Osteocyte (in vitro differentiated cells): ENCODE measurements at places on chromosomes 2 and 18. TPM values are rescaled to one million over a fixed set of nuclear protein-coding genes. Genes with fewer than 3 reads are reported as not detected.

DNA sequence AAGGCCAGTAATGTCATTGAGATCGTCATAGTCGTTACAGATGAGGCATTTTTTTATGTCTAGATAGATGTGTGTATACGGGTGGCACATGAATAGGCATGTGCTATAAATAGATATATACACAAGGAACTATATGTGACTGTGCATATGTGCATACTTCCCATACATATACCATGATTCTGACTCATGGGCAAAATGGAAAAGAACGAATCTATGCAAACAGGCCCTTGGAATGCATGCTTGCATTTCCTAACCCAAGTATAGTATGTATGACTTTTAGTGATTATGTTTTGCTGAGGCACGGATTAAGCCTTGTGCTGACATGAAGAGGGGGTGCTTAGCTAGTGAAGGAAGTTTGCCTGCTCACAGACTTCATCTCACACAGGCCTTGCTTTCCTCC is 111.7 kb downstream of the BCL11A start:
- no peak overlapping the region for H3K4me3 ChIP-seq
- no peaks in the 10 kb centered on the region for H3K36me3 ChIP-seq
- peaks cover 15% of the 10 kb centered on the region for H3K4me1 ChIP-seq
- no peak for DNase-seq
- no peak overlapping the region for H3K27ac ChIP-seq
- H3K27me3 ChIP-seq: no peaks in the 10 kb centered on the region

GRCh38 chr2:239369631-239370161 is 31.1 kb downstream of the HDAC4 start:
- H3K4me3 ChIP-seq: no peak overlapping the region
- no peak overlapping the region for H3K27ac ChIP-seq
- peaks cover 5% of the 10 kb centered on the region for H3K4me1 ChIP-seq
- DNase-seq: no peak
- H3K27me3 ChIP-seq: no peaks in the 10 kb centered on the region

DNA sequence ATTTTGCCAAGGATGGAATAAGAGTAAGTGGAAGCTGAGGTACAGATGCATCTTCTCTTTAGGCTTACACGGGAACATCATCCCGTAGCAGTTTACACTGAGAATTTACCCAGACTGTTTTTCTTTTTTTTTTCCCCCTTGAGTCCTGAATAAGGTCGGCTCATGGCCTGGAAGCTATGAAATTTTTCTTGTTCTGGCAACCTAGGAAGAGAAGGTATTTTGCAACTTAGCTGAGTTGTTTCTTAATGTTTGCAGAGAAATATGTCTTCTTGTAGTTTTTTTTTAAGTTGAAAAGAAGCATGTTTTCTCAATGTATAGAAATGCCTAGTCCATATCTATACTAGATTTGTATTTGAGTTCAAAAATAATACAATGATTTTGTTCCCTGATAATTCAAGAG is 712.5 kb downstream of the TDRD15 start:
- no peak overlapping the region for H3K4me3 ChIP-seq
- H3K27ac ChIP-seq: no peak overlapping the region
- no peak for DNase-seq
- no peaks in the 10 kb centered on the region for H3K36me3 ChIP-seq
- no peaks in the 10 kb centered on the region for H3K4me1 ChIP-seq

Gene GATA6
- total RNA-seq: 1.9 and 2.4 TPM in 2 replicates

DNA sequence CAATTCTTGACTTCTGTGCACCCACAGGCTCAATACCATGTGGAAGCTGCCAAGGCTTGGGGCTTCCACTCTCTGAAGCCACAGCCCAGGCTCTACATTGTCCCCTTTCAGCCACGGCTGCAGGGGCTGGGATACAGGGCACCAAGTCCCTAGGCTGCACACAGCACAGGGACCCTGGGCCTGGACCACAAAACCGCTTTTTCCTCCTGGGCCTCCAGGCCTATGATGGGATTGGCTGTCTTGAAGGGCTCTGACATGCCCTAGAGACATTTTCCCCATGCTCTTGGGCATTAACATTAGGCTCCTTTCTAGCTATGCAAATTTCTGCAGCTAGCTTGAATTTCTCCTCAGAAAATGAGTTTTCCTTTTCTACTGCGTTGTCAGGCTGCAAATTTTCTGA is 29.7 kb downstream of the NUP35 start:
- no peak for DNase-seq
- H3K4me3 ChIP-seq: no peak overlapping the region
- peaks cover 10% of the 10 kb centered on the region for H3K36me3 ChIP-seq
- H3K4me1 ChIP-seq: peaks cover 8% of the 10 kb centered on the region
- no peaks in the 10 kb centered on the region for H3K27me3 ChIP-seq
- H3K27ac ChIP-seq: no peak overlapping the region

DNA sequence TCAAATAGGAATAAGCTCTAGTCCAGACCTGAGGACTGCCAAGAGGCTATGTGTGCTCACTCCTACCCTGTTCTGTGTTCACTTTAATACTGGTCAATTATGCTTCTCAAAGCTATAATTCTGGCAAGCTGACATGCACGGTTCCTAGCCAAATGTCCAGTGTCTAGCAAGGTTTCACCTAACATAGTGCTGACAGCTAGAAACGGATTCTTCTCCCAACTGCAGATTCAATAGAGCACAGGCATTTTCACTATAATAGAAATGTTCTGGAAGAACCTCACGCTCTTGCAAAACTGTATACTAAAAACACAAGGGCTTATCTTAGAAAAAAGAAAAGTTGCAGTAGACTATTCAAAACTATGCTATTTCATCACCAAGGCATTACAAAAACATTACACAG is 45.1 kb downstream of the HDAC4 start:
- DNase-seq: no peak
- H3K4me3 ChIP-seq: no peak overlapping the region
- H3K36me3 ChIP-seq: peaks cover 27% of the 10 kb centered on the region
- H3K4me1 ChIP-seq: peaks cover 16% of the 10 kb centered on the region

Gene TCF7L1
- total RNA-seq: 31.8 and 32.4 TPM in 2 replicates

Gene VWA3B
- not detected in 2 replicates for total RNA-seq

GRCh38 chr2:101998896-101999789 is 7.4 kb downstream of the IL1R2 start:
- H3K27me3 ChIP-seq: peaks cover 44% of the 10 kb centered on the region
- H3K36me3 ChIP-seq: no peaks in the 10 kb centered on the region
- no peak overlapping the region for H3K4me3 ChIP-seq
- no peak for DNase-seq
- no peaks in the 10 kb centered on the region for H3K4me1 ChIP-seq

DNA sequence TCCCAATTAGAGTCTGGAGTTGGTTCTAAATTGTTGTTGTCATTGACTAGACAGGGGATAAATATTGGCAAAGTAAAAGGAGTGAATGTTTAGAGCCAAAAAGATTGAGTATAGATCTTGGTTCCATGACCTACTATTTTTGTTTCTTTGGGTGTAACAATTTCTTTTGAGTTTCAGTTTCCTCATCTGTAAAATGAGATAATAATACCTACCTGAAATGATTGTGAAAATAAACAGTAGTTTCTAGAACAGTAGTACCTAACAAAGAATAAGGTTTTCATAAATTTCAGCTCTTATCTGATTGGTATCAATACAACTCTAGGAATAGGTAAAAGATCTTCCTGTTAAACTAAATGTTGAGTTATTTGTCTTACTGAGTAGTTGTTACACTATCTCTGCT is 56.8 kb downstream of the PMS1 start:
- peaks cover 12% of the 10 kb centered on the region for H3K36me3 ChIP-seq
- no peak for DNase-seq
- H3K4me3 ChIP-seq: no peak overlapping the region
- H3K4me1 ChIP-seq: peaks cover 37% of the 10 kb centered on the region

Gene TMEM169
- total RNA-seq: 1.5 and 2.3 TPM in 2 replicates

DNA sequence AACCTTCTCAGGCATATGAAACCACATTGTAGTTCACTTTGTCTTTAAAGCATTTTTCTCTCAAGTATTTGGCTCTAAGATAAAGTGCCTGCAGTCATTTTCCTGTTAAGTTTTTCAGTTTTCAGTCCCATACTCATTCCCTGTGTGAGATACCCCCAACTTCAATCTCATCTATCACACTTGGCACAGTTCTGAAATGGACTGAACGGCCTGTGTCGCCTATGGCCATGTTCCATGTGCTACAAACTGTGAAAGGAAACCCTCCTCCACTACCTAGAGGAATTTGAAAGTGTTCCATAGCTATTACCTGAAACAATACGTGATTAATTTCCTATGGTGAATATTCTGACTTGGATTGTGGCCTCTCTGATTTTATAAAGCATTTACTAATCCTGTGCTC is 319.1 kb downstream of the CTNNA2 start:
- DNase-seq: no peak
- H3K4me3 ChIP-seq: no peak overlapping the region
- H3K4me1 ChIP-seq: no peaks in the 10 kb centered on the region

GRCh38 chr2:209476367-209477208 is 52.7 kb downstream of the MAP2 start:
- peaks cover 2% of the 10 kb centered on the region for H3K27me3 ChIP-seq
- H3K36me3 ChIP-seq: no peaks in the 10 kb centered on the region
- H3K4me1 ChIP-seq: peaks cover 24% of the 10 kb centered on the region
- H3K4me3 ChIP-seq: no peak overlapping the region
- DNase-seq: no peak
- H3K27ac ChIP-seq: no peak overlapping the region

Gene RUFY4
- total RNA-seq: not detected in 2 replicates

GRCh38 chr2:231933916-231934401 is 7.8 kb upstream of the NPPC start:
- H3K4me1 ChIP-seq: no peaks in the 10 kb centered on the region
- H3K4me3 ChIP-seq: no peak overlapping the region
- H3K27me3 ChIP-seq: peaks cover 37% of the 10 kb centered on the region
- no peaks in the 10 kb centered on the region for H3K36me3 ChIP-seq

GRCh38 chr18:78721238-78721875 is 258.3 kb upstream of the SALL3 start:
- no peak overlapping the region for H3K4me3 ChIP-seq
- H3K4me1 ChIP-seq: no peaks in the 10 kb centered on the region
- no peak for DNase-seq
- H3K27ac ChIP-seq: no peak overlapping the region

GRCh38 chr2:128406736-128407554 is 88.3 kb upstream of the HS6ST1 start:
- H3K4me1 ChIP-seq: peaks cover 16% of the 10 kb centered on the region
- H3K27ac ChIP-seq: no peak overlapping the region
- DNase-seq: peak; percentile 74
- H3K4me3 ChIP-seq: no peak overlapping the region

DNA sequence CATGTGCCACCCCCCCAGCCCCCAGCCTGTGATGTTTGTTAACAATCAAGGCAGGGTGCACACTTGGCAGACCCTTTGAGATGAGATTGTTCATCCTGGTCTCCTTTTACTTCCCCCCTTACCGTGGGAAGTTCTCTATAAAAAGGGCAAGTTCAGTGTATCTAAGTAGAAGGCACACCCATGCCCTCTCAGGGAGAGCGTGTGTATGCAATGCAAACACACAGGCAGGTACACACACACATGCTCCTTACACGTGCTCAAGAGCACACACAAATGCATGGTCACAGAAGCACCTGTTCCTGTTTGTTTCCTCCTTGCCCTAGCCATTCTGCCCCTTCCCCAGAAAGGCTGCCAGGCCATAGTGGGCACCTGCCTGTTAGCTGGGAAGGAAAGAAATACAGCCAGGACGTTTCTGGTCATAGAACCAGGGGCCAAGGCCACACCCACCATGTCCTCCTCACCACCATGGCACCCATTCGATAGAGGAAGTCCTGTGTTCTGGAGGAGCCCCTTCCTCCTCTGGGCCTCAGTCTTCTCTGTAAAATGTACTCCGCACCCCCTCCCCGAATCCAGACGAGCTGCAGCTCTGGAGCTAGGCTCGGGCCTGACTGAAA is 3.1 kb downstream of the ATOH8 start:
- no peak overlapping the region for H3K27ac ChIP-seq
- peaks cover 4% of the 10 kb centered on the region for H3K27me3 ChIP-seq
- DNase-seq: no peak
- no peak overlapping the region for H3K4me3 ChIP-seq

GRCh38 chr2:172168917-172169346 is 66.2 kb upstream of the DLX2 start:
- no peaks in the 10 kb centered on the region for H3K36me3 ChIP-seq
- DNase-seq: no peak
- no peak overlapping the region for H3K27ac ChIP-seq
- peaks cover 4% of the 10 kb centered on the region for H3K4me1 ChIP-seq

GRCh38 chr2:152587187-152587947 is 129.9 kb downstream of the PRPF40A start:
- H3K4me3 ChIP-seq: no peak overlapping the region
- no peaks in the 10 kb centered on the region for H3K27me3 ChIP-seq
- DNase-seq: no peak
- H3K27ac ChIP-seq: peak overlapping the region; percentile 79

Gene WNT6
- 0.42 and 0.64 TPM in 2 replicates for total RNA-seq

Gene CRYBA2
- total RNA-seq: not detected in 2 replicates

Gene CCDC74B
- total RNA-seq: 1.7 and 2.2 TPM in 2 replicates

GRCh38 chr18:9612215-9612830 is 2.0 kb downstream of the PPP4R1 start:
- no peak for DNase-seq
- peaks cover 14% of the 10 kb centered on the region for H3K36me3 ChIP-seq
- peaks cover 70% of the 10 kb centered on the region for H3K4me1 ChIP-seq
- H3K27me3 ChIP-seq: no peaks in the 10 kb centered on the region

DNA sequence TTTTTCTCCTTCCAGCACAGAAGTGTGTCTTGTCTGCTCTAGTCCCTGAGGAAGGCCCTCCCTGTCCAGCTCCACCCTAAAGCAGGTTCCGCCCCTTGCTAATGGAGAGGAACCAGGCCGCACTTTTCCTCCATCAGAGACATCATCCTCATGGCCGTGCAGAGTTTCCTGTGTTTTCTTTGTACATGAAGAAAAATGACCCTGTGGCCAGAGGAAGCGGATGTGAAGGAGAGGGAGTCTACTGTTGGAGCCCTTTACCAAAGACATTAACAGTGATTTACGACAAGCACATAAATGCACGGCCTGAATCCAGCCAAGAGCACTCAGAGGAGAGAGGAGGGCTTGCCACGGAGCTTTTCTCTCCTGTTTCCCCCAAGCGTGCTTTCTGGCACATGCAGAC is 109.5 kb downstream of the RNF144A start:
- peaks cover 5% of the 10 kb centered on the region for H3K36me3 ChIP-seq
- DNase-seq: no peak
- no peaks in the 10 kb centered on the region for H3K27me3 ChIP-seq
- no peak overlapping the region for H3K4me3 ChIP-seq
- H3K27ac ChIP-seq: no peak overlapping the region
- peaks cover 2% of the 10 kb centered on the region for H3K4me1 ChIP-seq

DNA sequence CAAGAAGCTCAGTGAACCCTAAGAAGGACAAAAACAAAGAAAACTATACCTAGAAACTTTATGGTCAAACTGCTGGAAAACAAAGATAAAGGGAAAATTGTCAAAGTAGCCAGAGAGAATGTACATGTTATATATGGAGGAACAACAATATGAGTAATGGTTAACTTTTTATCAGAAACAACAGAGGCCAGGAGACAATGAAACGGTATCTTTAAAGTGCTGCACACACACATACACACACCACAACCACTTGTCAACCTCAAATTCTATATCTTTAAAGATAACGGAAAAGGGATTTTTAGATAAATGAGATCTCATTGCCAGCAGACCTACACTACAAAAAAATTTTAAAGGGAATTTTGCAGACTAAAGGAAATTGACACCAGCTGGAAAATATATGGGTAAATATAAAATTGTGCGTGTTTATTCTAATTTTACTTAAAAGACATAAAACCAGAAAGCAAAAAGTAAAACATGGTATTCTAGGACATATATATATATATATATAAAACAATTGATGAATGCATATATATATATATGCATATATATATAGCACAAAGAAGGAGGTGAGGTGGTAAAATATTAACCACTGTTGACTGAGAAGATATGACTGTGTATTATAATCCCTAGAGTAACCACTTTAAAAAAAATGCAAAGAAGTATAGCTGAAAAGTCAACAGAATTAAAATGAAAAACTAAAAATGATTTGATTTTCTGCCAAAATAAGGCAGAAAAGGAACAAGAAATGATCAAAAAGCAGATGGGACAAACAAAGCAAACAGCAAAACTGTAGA is 172.0 kb downstream of the SRBD1 start:
- DNase-seq: no peak
- H3K4me1 ChIP-seq: peaks cover 76% of the 10 kb centered on the region
- peaks cover 15% of the 10 kb centered on the region for H3K36me3 ChIP-seq
- H3K27me3 ChIP-seq: no peaks in the 10 kb centered on the region
